ENCODE measurements at places on chromosomes 16 and 17.
A peak's percentile ranks its signal among the peaks of the same experiment; 100 is the strongest.

DNA sequence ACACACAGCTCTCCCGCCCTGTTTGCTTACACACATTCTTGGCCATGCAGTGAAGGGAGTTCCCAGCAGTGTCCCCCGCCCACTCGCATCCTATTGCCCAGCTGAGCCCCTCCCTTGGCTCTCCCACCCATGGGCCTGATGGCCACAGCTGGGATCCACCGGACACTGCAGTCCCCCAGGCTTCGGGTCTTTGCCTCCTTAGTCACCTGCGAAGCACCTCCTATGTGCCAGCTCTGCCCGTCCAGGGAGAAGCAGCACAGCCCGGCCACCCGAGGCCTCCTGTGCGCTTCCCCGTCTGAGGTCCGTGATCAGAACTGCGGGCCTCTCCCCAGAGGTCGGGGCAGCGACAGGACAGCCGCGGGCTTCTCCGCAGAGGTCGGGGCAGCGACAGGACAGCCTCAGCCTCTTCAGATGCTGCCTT lies 136.9 kb downstream of the BANP start:
- DNase-seq: no peak

- DNase-seq: no peak
These were observed 27.8 kb downstream of the MARCHF10 start for GRCh38 chr17:62780269-62780668.

DNA sequence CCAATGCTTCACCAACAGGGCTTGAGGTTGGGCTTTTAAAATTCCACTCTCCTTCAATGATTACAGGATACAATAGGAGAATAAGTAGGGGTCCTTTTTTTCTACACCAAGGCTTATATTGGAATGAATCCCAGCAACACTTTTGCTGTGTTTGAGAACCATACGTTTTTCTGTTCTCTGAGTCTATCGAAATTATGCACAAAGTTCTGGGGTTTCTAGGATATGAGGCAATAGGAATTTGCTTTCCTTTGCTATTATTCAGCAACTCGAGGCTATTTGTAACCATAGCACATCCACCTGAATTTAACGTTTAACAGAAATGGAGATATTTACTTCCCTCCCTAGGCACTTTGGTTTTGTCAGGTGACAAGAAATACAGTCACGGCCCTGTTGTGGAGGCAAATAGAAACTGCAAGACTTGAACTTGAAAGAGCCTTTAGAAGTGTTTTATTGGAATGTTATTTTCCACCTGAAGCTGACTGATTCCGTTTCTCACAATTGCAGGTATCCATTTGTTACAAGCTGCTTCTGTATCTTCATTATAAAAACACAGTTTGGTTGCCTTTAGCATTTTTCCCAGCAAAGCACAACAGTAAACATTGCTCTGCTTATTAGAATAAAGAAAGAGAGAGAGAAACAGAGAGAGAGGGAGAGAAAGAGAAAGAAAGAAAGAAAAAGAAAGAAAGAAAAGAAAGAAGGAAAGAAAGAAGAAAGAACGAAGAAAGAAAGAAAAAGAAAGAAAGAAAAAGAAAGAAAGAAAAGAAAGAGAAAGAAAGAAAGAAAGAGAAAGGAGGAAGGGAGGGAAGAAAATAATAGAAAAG lies 109.6 kb downstream of the HS3ST3A1 start:
- no peak for DNase-seq

GRCh38 chr16:23505671-23506605 lies 4.4 kb downstream of the GGA2 start:
- DNase-seq: no peak

DNA sequence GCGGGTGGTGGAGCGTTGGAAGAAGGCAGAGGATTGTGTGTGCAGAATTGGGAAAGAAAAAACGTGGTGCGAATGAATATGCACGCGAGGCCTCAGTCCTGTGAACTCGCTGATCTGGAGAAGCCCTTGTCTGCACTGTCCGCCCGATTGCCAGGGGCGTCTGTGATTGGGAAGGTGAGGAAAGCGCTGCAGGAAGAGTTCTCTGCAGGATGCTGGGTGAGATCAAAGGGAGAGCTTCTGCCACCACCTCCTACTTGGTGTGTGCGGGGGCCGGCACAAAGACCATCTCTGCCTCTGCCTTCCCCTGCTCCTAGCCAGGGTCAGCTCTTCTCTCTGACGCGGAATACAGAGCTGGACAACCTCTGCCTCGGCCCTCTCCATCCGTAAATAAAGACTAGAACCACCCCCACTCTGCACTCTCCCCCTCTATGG lies 841 bp upstream of the RAB5C start:
- no peak for DNase-seq

DNA sequence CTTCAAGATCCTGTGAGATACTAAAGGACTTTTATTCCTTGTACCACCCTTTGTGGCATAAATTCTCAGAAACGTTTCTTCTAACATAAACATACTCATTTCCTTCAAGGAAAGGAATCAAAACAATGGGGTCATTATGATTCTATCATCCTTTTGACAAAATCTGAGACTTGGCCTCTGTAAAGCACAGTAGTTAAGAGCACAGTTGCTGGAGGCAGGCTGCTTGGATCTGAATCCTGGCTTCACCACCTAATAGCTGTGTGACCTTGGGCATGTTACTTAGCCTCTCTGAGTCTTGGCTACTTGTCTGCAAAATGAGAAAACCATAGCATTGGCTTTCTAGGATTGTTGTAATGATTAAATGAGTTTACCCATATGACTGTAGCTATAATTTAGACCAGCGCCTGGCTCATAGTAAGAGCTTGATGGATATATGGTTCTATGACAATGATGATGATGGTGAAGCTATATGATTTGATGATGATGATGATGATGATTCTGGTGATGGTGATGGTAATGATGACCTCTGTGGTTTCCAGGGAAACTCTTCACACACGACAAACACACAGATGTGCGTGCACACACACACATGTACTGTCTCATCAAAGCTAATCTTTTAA lies 6.1 kb upstream of the KRT31 start:
- no peak for DNase-seq

DNA sequence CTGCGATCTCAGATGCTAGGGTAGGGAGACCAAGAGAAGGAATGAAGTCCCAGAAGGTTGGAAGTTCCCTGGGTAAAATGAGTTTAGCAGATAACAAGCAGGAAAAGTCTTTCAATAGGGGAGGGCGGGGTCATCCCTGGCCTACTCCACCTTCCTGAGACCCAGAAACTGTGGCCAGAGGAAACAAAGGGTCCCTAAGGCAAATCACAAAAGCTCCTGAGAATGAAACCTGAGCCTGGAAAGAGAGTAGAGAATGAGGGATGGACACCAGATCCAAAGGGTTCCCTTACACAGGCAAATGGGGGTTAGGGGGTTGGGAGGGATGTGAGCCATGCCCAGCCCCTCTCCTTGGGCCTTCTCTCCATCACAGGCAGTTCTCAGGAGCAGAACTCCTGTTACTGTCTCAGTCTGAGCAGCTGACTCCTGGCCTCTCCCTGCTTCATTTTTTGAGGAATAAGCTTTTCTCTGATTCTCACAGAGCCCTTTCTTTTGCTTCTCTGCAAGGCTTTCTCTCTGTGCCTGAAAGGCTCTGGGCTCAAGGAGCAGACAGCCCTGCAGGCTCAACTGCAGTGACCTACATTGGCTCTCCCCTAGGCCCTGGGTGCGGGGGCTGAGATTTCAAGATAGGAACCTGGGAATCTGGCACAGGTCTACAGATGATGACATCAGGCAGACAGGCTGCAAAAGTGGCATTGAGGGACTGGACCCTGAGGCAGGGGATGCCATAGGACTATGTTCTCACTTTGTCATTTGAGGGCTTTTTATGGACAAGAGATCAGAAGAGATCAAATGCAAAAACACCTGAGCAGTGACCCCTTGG lies 9.8 kb upstream of the NR1D1 start:
- DNase-seq: no peak

DNA sequence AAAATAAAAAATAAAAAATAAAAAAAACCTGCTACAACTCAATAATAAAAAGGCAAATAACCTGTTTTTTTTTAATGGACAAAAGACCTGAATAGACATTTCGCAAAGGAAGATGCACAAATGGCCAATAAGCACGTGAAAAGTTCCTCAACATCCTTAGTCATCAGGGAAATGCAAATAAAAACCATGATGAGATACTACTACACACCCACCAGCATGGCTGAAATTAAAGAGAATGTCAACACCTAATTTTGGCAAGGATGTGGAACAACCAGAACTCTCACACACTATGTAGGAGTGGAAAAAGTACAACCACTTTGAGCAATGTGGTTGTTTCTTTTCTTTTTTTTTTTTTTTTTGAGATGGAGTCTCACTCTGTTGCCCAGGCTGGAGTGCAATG lies 24.6 kb downstream of the COG7 start:
- DNase-seq: no peak

DNA sequence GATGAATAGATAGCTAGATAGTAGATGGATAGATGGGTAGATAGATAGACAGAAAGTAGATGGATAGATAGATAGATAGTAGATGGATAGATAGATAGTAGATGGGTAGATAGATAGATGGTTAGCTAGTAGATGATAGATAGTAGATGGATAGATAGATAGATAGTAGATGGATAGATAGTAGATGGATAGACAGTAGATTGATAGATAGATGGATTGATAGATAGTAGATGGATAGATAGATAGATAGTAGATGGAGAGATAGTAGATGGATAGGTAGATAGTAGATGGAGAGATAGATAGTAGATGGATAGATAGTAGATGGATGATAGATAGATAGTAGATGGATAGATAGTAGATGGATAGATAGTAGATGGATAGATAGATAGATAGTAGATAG lies 40.4 kb downstream of the PIK3R5 start:
- no peak for DNase-seq

GRCh38 chr16:55955424-55955823 lies 80.3 kb upstream of the CES5A start:
- DNase-seq: no peak

- DNase-seq: no peak
These were observed 3.2 kb downstream of the DEXI start for GRCh38 chr16:10938796-10939648.

DNA sequence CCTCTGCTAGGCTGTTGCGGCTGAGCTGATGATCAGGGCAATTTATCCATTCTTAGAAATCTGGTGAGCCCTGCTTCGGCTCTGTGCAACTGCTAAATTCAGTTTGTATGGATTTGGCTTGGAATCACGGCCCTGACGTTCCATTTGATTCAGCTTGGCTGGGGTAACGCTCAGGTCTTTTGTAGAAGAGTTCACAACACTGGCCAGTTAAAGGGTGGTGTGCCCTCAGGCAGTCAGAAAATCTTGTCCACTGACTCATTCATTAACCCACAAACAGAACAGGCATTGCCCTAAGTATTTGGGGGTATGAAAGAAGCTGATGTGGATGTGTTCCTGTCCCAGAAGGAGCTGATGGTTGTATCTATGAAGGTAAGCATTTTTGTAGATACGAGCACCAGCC lies 53.9 kb downstream of the GNAO1 start:
- no peak for DNase-seq

DNA sequence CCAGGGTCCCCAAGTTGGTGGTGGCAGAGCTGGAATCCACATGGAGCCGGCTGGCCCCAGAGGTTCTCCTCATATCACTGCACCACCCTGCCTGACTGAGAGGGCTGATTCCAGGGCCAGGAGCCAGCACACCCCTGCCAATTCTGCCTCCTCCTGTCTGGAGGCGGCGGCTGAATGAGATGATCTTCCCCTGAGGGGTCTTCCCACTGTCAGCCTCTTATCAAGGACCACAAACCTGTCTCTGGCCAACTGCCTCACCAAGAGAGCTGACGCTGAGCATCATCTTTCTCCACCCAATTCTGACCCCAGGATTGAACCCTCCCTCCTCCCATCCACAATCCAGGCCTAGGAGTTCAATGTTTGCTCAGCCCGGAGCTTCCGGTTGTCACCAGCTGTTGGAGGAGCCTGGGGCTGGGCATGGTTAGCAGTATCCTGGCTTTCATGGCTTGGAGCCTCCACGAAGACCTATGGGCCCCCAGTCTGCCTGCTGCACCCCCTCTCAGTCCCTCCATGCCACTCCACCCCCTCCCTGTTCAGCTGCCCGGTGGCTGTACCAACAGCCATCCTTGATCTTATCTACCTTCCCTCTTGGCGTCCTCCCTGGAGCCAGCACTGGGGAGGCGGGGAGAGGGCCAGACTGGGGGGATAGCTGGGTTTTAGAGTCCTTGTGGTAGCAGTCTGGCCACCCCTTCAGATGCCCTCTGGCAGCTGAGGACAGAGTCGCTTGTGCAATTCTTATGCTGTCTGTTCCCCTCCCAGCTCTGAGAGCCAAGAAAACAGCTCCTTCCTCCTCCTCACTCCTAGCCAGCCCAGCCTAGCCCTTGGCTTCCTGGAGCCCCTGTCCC lies 25.6 kb downstream of the ABCC3 start:
- DNase-seq: peak; percentile 30

GRCh38 chr17:60559995-60560859 lies 34.2 kb upstream of the APPBP2 start:
- no peak for DNase-seq

DNA sequence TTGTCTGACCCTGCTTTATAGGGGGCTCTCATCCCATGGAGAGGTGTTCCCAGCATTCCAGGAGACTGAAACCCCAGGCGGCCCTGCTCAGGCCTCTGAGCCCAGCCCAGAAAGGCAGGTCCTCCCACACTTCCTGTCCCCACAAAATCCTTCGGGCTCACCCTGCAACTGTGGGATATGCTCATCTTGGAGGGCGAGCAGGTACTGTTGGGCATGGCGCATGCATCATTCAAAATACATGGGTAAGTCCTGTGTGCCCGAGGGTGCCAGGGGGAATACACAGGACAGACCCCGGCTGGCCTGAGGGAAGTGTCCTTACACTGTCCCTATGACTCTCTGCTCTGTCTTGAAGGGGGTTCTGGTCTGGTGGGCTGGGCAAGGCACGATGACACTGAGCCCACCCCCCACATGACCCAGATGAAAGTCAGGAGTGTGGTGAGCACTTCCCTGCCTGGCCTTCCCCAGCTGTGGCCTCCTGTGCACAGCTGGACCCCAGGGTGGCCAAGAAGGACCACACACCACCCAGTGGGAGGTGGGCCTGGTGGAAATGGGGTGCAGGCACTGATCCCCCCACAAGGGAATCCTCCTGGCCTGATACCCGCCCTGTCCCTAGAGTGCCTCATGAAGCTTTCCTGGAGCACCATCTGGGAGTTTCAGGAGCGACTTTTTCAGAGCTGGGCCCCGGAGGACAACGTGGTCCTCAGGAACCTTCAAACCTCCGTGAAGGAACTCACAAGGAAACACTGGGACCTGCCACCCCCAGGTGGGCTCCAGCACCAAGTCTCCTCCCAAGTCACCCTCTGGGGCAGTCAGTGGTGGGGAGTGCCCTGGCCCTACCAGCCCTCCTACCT lies 46.7 kb downstream of the USP22 start:
- no peak for DNase-seq

GRCh38 chr16:55513616-55514015 lies 4.7 kb downstream of the LPCAT2 start:
- no peak for DNase-seq

DNA sequence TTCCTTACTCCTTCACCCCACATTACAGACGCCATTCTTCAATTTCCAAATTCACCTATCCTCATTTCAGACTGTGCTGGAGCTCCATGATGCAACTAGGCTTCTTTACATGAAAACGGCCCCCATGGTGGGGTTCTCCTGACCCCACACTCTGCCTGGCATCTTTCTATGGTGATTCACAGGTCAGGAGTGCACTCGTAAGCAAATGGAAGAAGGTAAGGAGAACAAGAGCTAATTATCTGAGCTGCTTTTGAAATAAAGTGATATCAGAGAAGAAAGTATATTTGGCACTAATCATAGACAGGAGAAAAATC lies 27.5 kb upstream of the SUPT4H1 start:
- no peak for DNase-seq

GRCh38 chr16:58029410-58029809 lies 3.9 kb downstream of the MMP15 start:
- DNase-seq: no peak

GRCh38 chr17:29945281-29945680 lies 3.8 kb downstream of the EFCAB5 start:
- no peak for DNase-seq

GRCh38 chr16:65414284-65414984 lies 292.6 kb upstream of the CDH11 start:
- no peak for DNase-seq
